ENCODE measurements at places on chromosomes 1 and 21.

DNA sequence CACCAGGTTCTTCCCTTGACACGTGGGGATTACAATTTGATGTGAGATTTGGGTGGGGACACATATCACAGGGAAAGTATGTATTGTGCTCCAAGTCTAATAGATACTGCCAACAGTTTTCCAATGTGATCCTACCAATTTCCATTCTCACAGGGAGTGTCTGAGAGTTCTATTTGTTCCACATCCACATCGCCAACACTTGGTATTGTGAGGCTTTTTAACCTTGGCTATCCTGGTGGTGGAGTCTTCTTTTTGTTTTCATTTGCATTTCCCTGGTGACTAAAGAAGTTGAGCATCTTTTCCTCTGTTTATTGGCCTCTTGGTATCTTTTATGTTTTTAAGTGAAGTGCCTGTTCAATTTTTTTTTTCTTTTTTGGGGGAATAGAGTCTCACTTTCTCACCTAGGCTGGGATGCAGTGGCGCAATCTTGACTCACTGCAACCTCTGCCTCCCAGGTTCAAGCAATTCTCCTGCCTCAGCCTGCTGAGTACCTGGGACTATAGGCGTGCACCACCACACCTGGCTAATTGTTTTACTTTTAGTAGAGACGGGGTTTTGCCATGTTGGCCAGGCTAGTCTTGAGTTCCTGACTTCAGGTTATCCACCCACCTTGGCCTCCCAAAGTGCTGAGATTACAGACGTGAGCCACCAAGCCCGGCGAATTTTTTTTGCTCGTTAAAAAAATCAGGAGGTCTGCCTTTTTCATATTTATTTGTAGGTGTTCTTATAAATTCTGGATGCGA lies 15.9 kb upstream of the PADI1 start:
- no peak for DNase-seq

GRCh38 chr1:151825204-151825603 lies 6.4 kb downstream of the RORC start:
- DNase-seq = no peak

DNA sequence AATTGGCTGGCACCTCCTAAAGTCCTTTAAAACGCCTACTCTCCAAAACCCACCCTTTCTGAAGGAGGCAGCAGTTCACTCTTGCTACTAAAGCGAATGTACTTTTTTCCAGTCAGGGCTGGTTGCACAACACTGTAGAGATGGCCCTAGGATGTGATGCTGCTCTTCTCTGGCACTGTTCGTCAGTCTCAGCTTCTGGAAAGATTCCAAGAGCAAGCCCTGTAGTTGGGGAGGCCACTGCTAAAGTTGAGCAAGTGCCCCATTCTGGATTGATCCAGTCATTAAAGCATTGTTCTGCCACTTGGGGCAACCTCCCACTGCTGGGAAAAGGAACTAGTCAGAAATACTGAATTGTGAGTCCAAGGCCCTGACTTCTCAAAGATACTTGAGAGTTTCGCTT lies 28.5 kb upstream of the KCNQ4 start:
- DNase-seq = no peak

DNA sequence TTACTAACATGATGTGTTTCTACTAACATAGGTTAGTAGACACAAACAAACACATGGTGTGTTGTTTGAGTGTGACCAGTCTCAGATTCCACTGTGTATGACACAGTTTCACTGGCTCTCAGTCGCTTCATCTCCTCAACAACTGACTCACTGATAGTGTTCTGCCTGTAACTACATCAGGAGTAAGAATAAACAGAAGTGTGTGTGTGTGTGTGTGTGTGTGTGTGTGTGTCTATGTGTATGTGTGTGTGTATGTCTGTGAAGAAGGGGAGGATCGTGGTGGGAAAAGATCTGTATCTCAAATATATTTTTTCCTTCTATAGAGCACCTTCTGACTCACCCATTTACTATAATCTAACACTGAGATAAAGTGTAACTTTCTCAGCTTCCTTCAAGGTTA lies 391.0 kb downstream of the PTPRC start:
- DNase-seq = no peak

- no peak for DNase-seq
Measured at GRCh38 chr1:210123924-210124589, 108.5 kb upstream of the SERTAD4 start.

DNA sequence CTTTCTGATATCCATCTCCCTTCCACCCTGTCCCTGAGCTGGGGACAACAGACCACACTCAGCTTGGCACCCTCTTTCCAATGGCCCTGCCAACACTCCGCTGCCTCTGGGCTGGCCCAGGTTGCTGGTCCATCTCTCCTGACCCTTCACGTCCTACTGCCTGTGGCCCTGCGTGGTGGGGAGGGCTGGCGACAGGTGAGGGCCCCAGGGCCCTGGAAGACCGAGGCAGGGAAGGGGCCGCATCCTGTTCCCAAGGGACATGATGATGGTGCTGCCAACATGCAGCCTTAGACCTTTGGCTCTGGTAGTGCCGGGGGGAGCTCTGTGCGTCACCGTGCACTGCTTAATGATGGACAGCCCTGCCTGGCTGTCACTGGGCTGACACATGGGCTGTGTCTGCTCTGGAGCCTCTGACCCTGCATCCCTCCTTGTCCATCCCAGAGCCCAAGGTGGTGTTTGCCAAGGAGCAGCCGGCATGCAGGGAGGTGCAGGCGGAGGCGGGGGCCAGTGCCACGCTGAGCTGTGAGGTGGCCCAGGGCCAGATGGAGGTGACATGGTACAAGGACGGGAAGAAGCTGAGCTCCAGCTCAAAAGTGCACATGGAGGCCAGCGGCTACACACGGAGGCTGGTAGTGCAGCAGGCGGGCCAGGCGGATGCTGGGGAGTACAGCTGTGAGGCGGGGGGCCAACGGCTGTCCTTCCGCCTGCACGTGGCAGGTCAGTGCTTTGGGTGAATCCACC lies 65.2 kb downstream of the OBSCN start:
- DNase-seq = no peak

DNA sequence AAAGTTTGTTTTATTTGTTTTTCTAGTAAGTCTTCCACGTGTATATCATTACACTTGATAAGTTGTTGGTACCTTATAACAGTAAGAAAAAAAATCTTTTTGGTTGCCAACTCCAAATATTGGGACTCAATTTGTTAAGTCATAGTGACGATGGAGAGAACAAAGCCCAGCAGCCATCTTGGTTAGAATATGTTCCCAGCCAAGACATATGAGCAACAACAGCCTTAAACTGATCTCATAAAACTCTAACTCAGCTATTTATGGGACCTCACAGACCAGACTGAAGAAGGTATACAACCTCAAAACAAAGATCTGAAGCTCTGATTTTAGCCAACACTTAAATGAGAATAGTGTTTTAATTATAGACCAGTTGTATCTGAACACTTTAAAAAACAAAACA lies 281.3 kb downstream of the VAV3 start:
- DNase-seq = no peak

DNA sequence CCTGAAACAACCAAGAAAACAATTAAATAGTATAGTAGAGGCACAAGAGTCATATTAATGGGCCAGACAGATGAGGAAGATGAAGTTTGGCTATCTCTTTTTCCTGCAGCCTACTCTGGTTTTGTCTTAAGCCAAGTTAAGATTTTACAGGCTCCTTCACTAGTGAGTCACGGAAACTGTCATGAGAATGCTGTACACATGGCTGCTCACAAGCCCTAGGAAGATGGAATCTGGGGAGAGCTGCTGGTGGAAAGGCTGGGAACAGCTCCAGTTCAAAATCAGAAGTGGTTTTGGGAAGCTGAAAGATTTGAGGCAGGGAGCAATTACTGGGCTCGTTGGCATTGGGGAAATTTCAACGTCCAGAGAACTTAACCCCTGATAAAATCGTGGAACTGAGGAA lies 46.4 kb upstream of the S1PR1 start:
- no peak for DNase-seq

- DNase-seq = peak; percentile 85
Measured at GRCh38 chr1:156445789-156446263, 54.7 kb downstream of the MEF2D start.

DNA sequence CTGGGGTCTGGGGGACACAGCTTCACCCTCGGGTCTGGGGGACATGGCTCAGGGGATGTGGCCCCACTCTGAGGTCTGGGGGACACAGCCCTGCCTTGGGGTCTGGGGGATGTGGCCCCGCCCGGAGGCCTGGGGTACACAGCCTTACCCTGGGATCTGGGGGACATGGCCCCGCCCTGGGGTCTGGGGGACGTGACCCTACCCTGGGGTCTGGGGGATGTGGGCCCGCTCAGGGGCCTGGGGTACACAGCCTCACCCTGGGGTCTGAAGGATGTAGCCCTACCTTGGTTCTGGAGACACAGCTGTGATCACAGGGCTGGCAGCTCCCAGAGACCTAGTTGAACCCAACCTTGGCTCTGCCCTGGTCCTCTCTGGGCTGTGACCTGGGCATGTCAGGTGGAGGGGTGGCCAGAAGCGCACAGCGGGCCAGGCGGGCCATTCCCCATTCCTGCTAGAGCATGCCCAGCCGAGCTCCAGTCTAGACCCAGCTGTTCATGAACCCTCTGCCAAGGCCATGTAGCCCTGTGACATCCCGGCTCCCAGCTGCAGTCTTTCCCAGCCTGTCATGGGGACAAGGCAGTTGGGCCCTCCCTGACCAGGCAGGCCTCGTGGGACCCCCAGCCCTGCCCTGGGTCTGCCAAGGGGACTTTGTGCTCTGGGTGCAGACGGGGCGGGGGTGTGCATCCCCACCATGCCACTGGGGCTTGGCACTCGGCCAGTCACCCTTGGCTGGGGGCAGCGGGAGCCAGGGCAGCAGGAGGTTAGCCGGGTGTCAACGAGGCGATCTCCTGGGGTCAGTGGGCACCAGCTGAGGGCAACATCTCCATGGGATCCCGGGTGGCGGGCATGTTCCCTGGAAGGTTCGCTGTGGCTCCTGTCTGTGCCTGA lies 43.9 kb downstream of the WNT9A start:
- no peak for DNase-seq

DNA sequence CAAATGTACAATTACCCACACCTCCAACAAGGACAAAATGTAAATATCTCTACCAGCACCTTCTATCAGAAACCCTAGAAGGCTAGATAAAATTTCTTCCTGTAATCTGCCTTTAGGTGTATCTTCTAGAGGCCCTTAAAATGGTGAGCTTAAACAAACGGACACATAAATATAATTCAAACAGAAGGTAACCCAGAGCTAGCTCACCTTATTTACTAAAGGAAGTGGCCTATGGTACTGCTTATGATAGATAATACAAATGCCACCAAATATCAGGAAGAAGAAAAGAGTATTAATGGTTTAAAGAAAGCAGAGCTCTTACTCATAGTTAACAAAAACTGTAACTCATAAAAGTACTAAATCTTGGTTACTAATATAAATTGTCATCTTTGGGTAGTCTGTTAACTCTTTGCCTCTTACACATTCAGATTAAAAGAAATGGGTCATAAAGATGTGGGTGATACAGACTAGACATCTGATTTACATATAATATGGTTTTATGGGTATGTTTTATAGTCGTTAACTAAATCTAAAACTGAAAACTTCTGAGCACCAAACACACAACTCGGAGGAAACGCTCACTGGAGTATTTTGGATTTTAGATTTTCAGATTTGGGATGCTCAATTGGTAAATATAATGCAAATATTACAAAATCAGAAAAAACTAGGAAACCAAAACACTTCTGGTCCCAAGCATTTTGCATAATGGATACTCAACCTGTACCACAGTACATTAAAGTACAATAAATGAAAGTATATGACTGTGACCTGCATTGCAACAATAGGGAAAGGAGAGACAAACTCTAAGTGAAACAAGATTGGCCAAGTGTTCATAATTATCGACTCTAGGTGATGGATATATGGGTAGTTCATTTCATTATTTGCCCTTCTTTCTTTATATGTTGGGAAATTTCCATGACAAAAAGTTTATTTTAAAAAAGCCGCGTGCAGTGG lies 23.2 kb downstream of the TRIT1 start:
- no peak for DNase-seq

DNA sequence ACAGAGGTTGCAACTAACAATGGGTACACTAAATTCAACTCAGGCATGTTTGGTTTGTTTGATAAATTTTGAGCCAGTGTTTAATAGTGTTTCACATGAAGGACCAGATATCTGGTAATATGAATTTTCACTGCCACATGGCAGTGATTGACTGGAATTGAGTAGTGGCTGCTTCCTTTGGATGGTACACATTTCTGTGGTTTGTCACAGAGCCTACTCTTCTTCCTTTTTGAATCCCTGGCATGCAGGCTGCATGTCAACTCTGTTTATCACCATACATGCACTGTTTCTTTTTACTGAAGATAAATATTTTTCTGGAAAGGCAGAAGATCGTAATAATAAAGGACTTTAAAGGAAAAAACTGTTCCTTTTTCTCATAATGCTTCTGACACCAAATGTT lies 35.5 kb downstream of the SDCCAG8 start:
- no peak for DNase-seq

GRCh38 chr1:156598125-156598524 lies 3.2 kb downstream of the GPATCH4 start:
- no peak for DNase-seq

DNA sequence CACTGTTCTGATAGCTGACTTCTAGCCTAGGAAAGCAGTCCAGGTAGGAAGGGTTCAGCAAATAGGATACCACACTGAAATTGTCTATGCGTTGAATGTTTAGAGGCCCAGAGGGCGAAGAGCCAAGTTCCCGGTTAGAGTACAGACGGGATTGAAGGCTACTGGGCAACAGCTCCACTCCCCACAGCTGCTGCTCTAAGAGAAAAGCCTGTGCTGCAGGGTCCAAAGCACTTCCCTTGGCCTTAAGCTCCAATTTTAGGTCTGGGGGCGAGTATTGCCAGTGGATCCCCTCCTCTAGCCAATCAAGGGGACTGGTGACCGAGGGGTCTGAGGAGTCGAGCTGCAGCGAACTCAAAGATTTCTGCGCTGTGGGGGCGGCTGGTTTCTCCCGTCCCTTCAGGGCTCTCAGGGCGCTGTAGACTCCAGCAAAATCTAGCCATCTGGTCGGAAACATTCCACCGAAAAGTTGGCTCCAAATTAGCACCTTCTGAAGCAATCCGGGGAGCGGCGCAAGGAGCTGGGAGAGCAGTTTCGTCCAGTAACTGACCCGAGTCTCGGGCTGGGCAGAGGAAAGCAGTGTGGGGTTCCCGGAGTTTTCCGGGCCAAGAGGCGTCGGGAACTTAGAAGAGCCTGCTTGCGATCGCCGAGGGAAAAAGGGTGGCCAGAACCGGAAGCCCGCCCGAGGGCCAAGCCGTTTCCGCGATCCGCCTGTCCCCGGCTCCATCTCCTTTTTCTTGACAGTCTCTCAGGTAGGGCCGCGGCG lies 748 bp downstream of the PPP1R15B start:
- peak; percentile 39 for DNase-seq

DNA sequence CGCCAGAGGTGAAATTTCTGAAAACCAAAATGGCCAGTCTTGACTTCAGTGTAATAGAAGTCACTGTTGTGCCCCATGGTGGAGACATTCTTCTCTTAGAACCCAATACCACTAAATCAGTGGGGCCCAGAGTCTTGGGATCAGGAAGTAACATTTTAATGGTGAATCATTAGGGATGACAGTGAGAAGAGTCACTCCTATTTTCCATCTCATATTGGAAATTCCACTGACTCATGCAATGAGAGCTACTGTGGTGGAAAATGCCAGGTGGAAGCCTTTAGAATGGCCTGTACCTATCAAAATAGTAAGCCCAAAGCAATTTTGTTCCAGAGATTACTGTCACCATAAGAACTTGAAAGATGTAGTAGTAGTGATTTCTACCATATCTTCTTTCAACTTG lies 20.6 kb upstream of the PPM1J start:
- peak; percentile 39 for DNase-seq

GRCh38 chr1:210504286-210504685 lies 175.6 kb downstream of the HHAT start:
- DNase-seq = no peak

Measured in stimulated activated CD4-positive, alpha-beta T cell treated with anti-CD3 and anti-CD28 coated beads, Interleukin-4, amount 100 ng/mL, for 24 hours (primary cell).